Putamen (tissue), 1 donor: ENCODE measurements at places on chromosomes 2 and 18.
A peak's percentile ranks its signal among the peaks of the same experiment; 100 is the strongest.

- no peak for DNase-seq
Measured at GRCh38 chr2:224069172-224069571, 30.1 kb upstream of the SERPINE2 start.

- no peak for DNase-seq
Measured at GRCh38 chr2:64952096-64952495, 37.1 kb upstream of the SLC1A4 start.

DNA sequence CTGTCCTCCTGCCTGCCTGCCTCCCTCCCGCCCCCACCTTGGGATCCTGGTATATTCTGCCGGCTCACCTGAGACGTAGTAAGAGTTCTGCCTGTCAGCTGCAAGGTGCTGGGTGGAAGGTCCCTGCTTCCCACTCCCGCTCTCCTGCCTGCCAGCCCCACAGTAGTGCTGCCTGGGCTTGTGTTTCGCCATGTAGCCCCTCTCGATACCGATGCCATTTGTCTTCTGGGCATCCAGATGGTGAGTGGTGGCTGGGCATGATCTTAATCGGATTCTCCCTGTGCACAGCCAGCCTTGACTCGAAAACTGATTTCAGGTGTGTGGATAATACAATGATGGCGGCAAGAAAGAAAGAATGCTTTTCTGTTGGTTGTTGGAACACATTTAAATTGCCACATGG lies 184.9 kb downstream of the AGAP1 start:
- DNase-seq, result no peak

DNA sequence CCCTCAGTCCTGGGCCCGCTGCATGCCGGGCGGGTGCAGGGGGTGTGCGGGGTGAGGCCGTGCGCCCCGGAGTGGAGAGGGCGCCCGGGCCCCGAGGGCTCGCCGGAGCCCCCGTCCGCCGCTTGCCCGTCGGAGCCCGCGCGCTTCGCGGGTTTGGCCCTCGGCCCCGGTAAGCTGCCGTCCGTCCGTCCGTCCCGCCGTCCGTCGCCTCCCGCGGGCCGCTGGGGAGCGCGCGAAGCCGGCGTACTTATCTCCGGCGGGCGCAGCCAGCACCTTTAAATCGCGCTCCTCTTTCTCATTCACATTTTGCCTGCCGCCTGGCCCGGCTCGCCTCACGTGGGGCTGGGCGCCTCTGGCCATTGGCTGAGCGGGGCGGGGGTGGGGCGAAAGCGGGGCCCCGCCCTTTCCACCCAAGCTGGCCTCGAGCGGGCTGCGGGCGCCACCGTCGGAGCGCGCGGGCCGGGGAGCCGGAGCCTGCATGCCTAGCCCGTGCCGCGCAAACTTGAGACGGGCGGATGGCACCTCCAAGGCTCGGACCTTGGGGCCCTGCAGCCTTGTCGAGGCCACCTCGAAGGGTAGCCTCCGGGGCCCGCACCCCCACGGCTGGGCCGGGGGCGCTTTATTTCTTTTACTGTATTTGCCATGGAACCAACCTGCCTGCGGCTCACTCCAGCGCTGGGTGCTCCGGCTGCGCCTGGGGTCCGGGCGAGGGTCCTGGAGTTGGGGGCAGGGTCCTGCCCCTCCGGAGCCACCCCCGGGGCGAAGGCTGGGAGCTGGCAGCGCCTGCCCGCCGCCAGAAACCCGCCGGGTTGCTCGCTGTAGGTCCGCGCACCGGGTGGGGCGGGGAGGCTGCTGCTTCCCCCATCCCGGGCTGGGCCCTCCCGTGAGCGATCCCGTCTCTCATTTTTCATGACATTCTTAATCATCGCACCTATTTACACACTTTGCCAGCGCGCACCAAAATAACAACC lies at the start of gene GBX2:
GBX2 (minus strand) TSS at position 277 of the 971 bp plus-strand sequence. CDS start 415 bp downstream, outside the sequence.
- no peak for DNase-seq

GRCh38 chr2:171383134-171383533 lies 50.7 kb downstream of the METTL8 start:
- DNase-seq, result no peak

DNA sequence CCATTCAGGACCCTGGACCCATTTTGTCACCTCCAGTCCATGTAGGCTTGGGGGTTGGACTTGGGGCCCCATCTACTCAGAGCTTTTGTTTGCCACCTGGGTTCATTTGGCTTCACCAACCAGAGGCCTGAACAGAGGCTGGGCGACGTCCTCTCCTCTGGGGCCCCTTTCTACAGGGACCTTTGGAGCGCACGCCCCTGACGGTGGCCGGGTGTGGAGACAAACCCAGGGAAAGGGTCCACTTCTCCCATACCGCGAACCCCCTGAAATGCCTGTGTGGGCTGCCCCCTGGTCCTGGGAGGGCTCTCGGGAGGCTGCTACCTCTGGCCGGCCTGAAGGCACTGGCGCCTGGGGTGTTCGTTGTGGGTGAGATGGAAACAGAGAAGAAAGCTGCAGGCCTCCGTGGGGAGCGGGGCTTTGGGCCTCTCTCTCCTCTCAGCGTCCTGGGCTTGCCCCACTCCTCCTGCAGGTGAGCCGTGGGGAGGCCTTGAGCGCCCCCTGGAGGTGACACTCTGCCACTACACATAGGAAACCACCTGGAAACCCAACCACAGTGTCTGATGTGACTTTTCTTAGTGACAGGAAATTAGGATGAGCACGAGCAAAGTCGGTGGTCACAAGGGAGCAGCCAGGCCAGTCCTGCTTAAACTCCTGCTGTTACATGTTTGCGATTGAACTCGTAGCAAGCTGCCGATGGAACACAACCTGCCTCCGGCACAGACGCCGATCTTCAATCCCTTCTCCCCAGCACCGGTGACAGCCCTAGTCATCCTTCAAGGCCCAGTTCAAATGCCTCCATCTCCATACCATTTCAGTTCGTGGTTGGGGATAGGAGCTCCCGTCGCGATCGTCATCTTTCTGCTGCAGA lies 12.0 kb upstream of the NTSR2 start:
- DNase-seq, result no peak

GRCh38 chr2:173043476-173043875 lies 32.2 kb upstream of the MAP3K20 start:
- peak; percentile 11 for DNase-seq

DNA sequence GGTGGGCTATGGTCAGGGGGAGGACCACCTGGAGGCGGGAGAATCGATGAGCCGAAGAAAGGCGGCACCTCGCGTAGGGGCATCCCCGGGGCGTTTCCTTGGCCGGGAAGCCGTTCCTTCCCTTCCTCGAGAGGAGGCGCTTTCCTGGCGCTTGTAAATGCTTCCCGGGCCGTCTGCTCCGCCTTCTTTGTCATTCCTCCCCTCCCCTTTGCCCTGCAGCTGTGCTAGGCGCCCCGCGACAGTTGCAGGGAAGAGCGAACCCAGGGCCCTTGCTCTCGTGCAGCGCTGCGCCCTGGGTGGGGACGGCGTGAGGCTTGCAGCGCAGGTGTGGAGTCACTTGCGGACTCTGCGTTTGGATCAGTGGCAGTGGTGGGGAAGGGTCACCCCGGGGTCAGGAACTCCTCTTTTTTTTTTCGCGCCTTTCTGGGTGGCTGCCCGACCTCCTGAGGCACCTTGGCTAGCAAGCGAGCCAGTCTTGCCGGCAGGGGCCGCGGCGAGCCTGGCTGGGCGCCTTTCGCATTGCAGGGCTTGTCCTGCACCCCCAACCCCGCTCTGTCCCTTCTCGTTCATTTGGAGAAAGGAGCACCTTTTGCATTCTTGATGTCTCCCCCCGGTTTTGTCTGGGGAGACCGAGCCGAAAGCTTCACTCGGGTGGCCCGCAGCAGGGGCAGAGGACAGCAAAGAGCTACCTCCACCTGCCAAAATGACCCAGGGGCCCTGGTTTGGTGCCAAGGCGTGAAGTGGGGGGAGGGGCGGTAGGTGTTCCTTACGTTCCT lies 858 bp downstream of the KCNS3 start:
- DNase-seq, result peak; percentile 42

DNA sequence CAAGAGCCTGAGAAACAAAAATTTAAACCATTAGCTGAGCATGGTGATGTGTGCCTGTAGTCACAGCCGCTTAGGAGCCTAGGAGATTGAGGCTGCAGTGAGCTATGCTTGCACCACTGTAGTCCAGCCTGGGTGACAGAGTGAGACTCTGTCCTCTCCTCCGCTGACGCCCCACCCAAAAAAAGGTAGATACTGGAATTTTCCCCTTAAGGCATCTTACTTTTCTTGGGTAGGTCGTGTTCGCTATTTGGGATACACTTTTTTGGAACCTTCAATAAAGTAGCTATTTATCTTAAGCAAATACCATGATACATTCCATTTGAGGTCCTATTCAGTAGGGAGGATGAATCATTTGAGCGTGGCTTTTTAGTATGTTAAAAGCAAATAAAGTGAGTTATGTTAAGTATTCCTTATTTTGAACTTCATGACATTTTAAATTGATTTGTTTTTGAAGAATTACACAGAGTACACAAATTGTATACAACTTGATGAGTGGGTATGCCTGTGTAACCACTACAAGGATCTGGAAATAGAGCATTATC lies 38.7 kb downstream of the RALBP1 start:
- no peak for DNase-seq

DNA sequence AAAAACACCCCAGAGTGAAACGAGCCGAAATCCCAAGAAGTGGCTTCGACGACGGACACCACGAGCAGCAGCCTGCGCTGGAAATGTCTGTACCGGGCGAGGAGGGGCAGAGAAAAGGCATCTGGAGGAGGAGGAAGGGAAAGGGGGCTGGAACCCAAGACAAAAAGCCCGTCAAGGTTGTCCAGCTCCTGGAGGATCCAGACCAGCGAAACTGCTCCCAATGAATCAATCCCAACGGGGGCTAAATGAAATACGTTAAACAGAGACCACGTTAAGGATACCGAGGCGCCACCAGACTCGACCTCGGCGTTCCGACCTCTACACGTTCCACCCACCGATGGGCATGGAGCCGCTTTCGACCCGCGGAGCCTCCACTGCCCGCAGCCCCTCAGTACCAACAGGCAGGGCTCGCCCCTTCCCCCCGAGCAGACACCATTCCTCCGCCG lies 400 bp downstream of the CCDC88A start:
- DNase-seq, result peak; percentile 61

- no peak for DNase-seq
Measured at GRCh38 chr2:65103013-65103715, 26.7 kb downstream of the RAB1A start.

DNA sequence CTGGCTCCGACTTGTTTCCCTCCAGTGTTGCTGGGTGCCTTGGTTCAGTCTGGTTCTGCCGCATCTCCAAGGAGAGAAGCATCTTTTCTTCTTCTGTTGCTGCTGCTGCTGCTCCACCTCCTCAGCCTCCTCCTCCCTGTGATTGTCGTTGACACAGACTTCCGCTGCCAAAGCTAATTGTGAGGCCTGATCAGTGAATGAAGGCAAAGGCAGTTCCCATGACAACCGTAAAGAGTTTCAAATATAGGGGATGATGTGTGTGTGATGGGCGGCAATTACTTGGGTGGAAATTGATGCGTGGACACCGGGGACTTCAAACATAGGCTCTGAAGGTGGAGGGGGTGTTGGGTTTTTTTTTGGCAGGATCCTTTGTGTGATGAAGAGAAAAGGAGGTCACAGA lies 13.7 kb downstream of the TET3 start:
- peak; percentile 88 for DNase-seq

DNA sequence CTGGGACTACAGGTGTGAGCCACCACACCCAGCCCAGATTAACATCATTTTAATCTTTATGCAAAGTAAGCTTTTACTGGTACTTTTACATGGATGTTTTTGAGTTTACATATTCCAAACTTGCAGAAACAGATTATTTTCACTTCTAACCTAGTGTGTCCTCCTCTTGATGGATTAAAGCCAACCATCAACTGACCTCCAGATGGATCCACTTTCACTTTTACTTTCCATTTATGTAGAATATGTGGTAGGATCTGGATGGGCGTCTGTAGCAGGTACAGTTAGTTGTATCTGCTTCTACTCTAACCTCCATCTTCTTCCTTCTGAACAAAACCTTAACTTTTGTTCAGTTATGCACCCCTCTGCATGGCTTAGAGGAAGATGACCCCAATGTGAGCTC lies 264.1 kb downstream of the CDH20 start:
- DNase-seq, result no peak

- no peak for DNase-seq
Measured at GRCh38 chr2:124283096-124283495, 258.0 kb downstream of the CNTNAP5 start.
